ENCODE measurements at places on chromosomes 6 and 20.

GRCh38 chr6:151749341-151749740 lies 58.1 kb upstream of the ESR1 start:
- no peak for DNase-seq

- DNase-seq = no peak
These were observed 141.0 kb downstream of the HACE1 start for GRCh38 chr6:104718672-104719071.

GRCh38 chr6:121595646-121596045 lies 160.2 kb downstream of the GJA1 start:
- DNase-seq = no peak

DNA sequence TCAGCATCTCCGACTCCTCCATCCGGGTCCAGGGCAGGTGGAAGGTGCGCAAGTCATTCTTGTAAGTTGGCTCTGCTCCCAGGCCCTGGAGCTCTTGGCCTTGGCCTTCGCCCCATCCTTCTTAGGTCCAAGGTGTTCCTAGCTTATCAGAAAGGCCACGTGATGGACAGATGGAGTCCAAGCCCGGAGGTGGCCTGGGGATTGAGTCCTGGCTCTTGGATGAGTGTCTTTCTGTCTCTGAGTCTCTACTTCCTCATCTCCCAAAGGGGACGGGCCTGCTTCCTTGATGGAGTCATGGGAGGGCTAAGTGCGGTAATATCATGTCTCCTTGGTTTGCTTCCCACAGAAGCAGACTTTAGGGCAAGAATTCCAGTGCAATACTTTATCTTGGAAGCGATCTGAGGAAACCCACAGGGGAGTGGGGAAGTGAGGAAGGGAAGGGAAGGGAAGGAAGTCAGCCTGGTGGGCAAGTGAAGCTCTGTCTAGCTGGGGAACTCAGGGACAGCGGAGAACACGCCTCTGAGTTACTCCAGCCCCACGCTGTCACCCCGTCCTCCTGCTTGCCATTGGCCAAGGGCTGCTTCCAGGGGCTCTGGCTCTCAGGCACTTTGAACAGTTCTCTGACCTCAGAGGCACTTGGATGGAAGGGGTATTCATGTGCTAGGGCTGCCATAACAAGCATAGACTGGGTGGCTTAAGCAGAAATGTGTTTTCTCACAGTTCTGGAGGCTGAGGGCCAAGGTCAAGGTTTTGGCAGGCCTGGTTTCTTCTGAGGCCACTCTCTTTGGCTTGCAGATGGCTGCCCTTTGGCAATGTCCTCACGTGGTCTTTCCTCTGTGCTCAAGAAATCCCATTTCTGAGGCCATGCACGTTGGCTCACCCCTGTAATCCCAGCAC lies 4.8 kb downstream of the LBP start:
- no peak for DNase-seq

- DNase-seq = no peak
These were observed 48.7 kb upstream of the SAMD5 start for GRCh38 chr6:147459780-147460179.

GRCh38 chr6:134707342-134708031 lies 242.4 kb downstream of the ALDH8A1 start:
- DNase-seq = no peak

GRCh38 chr6:128336436-128337095 lies 183.8 kb downstream of the PTPRK start:
- DNase-seq = no peak

- DNase-seq = no peak
These were observed 47.1 kb downstream of the HAO1 start for GRCh38 chr20:7893014-7893730.

DNA sequence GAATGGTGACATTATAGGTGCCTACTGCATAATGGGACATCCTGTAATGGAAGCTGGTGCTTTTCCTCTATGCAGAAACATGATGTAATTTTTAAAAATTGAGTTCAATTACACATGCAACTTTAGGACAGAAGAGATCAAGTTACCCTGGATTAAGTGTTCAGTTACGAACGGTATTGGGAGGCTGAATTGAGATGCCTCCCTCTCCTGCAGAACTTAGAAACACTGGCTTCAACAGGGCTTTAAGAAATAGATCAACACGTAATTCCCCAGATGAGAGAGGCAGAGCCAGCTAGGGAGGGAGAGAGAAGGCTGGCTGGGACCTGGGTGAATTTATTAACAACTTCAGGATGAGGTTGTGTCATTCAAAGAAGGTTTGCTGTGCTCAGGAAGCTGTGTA lies 232.8 kb downstream of the CDH26 start:
- no peak for DNase-seq

DNA sequence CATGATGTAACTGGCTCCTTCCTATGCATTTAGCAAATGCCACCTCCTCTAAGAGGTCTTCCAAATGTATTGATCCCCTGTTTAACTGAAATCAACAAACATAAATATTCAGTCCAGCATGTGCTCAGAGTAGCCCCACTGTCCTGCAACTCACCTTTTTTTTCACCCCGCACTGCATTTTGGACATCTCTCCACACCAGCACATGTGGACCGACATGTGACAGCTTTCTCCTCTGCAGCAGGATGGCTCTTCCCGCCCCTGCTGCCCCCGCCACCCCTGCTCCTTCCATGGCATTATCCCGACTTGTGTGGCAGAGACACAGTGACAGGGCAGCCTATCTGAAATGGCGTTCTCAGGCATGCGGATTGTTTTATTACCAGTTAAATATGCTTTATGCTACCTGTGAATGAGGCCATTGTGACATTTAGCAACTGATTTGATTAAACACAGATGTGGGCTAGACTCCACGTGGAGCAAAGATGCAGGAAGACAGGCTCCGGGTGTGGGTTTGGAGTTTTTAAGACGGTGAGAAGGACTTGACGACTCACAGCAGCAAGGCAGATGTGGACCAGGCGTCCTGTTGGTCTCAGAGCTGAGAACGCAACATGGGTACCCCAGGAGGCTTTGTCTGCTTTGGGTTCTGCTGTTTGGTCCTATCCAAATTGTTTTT lies 161.2 kb downstream of the EYA2 start:
- no peak for DNase-seq

DNA sequence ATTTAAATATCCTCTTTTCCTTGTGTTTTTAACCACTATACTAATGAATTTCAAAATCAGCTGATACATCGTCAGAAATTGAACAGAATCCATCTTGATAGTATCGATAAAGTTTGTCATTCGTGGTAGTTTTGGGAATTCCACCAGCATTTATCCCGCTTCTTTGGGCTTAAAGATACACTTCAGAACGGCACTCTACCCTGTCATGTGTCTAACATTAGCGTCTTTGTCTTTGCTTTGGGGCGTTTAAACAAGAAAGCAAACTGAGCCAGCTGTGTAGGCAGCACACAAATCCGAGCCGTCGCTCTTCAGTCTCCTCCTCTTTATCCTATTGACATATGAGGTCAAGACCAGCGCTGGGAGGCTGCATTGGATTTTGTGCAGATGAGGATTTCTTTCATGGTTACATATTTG lies 27.5 kb upstream of the NHSL1 start:
- DNase-seq = no peak

DNA sequence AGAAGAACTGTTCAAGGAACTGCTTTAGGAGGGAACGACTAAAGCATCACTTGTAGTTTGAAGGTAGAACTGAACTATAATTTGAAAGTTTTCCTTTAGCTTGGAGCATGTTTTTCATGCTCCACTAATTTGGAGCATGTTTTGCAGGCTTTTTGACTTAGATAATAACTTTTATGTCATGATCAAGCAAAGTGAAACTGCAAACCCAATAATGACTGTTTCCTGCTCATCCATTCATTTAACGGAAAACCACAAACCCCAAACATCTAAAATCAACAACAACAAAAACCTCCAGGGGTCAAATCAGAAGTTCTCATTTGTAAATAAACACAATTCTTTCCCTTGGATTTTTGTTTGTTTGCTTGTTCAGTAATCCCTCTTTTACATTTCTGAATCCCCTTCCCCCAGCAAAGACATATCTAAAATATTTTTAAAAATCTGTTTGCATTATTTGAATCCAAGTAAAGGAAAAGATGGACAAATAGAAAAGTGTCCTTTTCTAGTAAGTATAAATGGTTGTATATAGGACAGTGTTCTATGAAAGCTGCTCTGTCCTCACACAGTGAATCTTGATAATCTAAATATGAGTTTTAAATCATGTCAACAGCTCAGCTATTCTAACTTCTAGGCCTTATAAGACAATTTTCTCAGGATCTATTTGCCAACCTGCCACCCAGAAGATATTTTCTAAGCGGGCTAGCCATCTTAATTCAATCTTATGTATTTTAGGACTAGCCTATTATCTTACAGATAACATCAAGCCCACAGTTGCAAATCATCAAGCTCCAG lies 2.6 kb downstream of the SIM1 start:
- DNase-seq = no peak

DNA sequence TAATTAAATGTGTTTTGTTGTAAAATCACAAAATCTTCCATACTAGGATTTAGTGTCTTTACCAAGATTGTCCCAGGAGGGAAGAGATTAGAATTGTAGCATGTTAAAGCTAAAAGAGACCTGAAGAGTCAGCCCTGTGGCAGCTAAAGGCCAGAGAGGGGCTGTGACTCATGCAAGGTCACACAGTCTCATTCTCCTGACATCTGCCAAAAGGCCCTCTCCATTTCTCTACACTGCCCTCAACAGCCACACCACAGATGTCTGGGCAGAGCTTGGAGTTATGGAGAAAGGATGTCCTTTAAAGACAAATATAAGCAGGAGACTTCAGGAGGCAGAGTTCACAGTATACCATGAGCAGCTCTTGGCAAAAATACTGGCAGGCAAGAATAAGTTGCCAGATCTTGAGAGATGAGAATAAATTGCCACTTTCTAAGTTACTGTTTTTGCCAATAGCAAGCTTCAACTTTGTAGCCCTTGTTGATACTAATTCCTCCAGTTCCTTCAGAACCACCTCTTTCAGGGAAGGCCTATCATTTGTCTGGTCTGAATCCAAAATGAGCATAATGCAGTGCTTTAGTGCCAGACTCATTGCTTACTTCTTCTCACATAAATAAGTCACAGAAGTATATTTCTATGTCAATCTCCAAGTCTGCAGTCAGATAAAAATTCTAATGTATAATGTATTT lies 41.7 kb downstream of the AKIRIN2 start:
- no peak for DNase-seq

- DNase-seq = no peak
These were observed 654.5 kb upstream of the PTCHD4 start for GRCh38 chr6:48765352-48765961.

DNA sequence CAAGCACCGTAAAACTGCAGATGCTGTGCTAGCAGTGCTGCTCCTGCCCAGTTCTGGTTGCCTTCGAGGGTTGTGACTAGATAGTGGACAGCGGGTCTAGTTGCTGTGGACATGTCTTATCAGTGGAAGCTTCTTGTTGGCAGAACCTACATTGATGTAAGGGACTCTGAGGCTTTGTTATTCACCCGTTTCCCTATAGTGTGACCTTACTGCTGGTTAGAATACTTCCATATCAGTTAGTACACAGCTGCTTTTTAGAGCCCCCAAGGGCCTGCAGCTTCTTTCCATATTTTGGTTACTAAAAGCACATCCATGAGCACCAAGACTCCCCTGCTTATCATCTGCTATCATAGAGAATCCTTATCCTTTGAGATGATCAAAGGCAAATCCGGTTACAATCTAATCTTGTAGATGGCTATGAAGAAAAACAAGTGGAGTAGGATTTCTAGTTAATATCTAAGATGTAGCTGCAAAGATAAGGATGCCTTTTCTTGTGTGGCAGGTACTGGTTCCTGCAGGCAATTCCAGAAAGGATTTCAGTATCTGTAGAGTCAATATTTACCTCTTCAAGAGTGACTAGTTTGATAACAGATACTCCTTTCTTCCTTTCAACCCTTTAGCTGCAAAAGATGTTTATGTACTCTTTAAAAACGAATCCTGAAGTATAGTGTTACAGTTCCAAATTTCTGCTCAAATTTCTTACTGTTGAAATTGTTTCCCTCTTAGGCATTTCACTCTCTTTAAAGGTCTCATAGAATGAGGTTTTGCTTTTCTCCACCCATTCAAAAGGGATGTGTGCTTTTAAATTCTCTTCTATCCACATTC lies 163.6 kb downstream of the JARID2 start:
- DNase-seq = no peak

DNA sequence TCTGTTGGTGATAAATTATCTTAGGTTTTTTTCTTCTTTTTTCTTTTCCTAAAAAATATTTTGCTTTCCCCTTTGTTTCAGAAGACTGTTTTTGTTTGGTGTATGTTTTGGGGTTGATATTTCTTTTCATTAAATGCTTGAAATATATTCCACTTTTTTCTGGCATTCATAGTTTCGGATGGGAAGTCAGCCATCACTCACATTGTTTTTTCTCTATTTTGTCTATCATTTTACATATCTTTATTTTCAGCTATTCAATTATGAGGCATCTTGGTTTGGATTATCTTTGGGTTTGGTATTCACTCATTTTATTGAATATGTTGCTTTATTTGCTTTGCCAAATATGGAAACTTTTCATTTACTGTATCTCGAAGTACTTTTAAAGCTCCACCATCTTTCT lies 600.5 kb upstream of the EYS start:
- DNase-seq = no peak

DNA sequence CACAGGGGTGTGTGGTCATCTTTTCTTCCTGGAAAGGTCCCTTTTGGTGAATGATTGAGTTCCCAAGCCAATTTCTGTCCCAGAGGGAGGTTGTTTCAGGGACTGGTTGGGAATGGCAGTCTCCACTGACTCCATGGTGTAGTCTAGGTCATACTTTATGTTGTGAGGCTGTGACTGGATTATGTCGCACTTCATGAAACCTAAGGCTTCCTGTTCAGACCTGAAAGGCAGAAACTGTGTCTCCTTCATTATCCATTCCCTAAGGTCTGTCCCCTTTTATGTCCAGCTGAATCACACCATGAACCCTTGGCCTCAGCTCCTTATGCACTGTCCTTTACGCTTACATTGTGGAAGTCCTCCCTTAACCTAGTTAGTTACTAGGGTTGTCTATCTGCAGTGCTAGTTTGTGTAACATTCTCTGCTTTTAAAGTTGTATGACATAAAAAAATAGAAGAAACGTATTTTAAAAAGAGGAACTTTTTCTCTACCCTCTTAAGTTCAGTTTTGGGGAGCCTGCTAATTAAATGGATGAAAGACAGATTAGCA lies 191.3 kb downstream of the JARID2 start:
- no peak for DNase-seq

DNA sequence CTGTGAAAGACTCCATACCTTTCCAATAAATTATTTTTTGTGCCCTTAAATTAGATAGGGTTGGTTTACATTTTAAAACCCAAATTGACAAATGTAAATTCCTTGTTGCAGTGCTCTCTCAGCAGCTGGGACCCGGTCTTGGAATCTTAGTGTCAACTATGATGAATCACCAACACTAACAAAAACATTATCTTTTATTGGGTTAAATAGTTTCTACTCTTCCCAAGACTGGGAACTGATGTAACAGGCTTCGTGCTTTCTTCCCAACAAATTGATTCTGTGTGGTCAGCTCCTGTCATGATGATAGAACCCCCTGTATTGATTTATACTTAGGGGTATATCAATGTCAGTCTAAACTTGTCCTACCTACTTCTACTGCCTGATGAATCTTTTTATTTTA lies 23.2 kb upstream of the AHI1 start:
- DNase-seq = no peak

- no peak for DNase-seq
These were observed 18.6 kb downstream of the SLC9A8 start for GRCh38 chr20:49831022-49831769.

- DNase-seq = no peak
These were observed 133.7 kb downstream of the DHX35 start for GRCh38 chr20:39095870-39096269.

Measured in stimulated activated CD8-positive, alpha-beta memory T cell treated with anti-CD3 and anti-CD28 coated beads, Interleukin-12 subunit alpha, Interleukin-12 subunit beta, amount 100 ng/mL, for 4 hours (primary cell).